ENCODE measurements at places on chromosomes 7 and 10.

GRCh38 chr7:140539461-140539860 lies 60.2 kb upstream of the MKRN1 start:
- no peak for DNase-seq

DNA sequence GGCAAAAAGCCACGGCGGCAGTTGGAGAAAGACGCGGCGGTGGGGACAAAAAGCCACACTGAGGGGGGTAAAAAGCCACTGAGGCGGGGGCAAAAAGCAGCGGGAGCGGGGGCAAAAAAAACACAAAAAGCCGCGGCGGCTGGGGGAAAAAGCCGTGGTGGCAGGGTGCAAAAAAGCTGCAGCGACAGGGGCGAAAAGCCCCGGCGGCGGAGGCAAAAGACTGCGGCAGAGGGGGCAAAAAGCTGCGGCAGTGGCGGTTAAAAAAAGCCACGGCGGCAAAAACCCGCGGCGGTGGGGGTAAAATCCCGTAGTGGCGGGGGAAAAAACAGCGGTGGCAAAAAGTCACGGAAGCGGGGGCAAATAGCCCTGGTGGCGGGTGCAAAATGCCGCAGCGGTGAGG lies 527.3 kb downstream of the ZNF33B start:
- DNase-seq: no peak

DNA sequence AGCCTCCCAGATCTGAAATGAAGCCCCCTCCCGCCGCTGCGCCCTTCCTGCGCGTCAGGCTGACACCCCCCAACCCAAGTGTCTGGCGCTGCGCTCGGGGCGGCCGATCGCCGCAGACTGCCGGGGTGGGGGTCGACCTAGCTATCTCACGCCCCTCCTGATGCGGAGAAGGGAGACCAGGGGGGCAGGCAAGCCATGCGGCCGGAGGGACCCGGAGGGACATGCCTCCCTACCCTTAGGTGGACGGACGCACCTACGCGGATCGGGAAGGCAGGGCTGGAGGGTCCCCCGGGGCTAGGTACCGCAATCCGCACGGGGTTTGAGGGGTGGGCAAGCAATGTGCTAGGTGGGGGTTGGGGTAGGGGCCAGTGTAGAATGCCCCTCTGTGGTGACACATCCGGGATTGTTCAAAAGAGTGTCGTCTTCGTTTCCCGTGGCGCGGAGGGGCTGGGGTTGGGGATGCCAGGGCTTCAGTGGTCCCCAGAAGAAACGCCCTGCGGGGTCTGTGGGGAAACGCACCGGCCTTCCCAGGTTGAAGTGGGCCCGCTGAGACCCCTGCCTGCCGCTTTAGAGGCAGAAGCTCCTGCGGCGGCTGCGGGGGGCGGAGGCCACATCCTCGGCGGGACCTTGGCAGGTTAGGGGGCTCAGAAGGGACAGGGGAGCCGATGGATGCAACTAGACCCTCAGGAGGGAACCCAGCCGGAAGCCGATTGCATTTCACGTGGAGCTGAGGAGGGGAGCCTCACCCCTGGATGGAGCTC lies 913 bp downstream of the ADCYAP1R1 start:
- DNase-seq: no peak

DNA sequence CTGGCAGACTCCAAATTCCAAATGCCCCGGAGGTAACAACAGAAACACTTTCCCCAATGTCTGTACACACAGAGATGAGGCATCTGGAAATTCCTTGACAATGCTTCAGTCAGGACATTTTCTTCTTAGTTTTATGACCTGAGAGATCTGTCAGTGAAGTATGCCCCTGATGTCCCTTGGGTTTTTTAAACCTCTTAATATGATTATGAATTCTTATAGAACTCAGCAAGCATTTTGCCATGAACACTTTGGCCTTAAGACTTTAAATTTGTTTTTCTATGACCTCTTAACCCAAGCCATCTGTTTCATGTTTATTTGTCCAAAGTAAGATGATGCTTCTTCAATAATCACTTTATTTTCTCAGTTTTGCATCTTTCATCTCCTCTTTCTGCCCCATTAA lies 1206.2 kb downstream of the GATA3 start:
- no peak for DNase-seq

DNA sequence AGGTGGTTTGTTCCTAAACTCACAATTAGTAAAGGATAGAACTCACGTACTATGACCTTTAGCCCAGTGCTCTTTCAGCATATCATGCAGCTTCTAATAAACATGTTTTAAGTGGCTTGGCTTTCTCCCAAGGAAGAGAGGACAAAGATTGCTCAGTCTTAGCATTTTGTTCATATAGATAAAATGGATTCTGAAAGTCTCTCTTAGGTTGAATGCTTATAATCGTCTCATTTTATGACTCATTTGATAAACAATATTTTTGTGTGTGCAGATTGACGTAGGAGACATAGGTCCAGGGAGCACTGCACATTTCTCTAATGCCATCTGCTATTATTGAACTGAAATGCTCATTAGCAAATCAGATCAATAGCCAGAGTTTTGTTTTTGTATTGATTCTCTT lies 44.8 kb downstream of the GNAT3 start:
- no peak for DNase-seq

DNA sequence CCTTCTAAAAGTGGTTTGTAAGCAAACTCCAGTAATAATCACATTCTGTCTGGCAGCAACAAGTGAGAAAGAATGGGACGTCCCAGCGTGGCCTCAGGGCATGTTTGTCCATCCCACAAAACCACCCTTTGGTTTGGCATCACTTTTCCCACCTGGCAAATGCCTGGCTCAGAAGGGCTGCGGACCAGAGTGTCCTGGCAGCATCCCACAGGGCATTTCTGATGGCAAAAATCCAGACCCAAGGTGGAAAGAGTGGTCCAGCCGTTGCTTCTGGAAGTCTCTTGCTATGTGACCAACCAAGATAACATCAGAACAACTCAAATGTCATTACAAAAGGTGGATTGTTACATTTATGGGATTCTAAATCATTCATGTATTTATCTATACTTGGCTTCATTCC lies 174.4 kb downstream of the CREB5 start:
- DNase-seq: no peak

GRCh38 chr10:1923586-1923985 lies 186.3 kb upstream of the ADARB2 start:
- DNase-seq: no peak
